Neural crest cell (in vitro differentiated cells): ENCODE measurements at places on chromosomes 13 and 19. TPM values are rescaled to one million over a fixed set of nuclear protein-coding genes. Genes with fewer than 3 reads are reported as not detected.

Gene OR7C1
- not detected in 2 replicates for total RNA-seq

DNA sequence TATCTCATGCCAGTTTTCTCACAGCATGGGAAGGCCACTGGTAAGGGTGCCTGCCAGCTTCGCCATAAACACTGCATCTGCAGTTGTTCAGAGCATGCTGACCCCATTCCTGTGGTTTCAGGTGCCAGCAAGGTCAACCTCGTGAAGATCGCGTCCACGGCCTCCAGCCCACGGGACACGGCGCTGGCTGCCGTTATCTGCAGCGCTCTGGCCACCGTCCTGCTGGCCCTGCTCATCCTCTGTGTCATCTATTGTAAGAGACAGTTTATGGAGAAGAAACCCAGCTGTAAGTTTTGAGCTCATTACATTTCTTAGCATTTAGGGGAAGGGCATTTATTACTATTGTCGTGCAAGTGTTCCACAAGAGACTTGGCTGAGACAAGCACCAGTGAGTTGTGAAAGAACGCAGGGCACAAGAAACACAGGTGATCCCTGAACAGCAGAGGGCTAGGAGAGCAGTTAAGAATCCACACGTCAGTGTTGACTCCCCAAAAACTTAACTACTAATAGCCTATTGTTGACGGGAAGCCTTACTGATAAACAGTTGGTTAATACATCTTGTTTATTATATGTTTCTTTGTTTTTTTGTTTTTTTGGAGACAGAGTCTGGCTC lies 88.8 kb downstream of the TNFRSF19 start:
- no peak overlapping the region for H3K27ac ChIP-seq
- DNase-seq: no peak
- peaks cover 43% of the 10 kb centered on the region for H3K36me3 ChIP-seq

GRCh38 chr19:17470068-17470841 lies at the start of gene SLC27A1:
SLC27A1 (plus strand) TSS chr19:17470524; CDS start chr19:17470541, 17 bp downstream.
- DNase-seq: peak; percentile 99
- peaks cover 30% of the 10 kb centered on the region for H3K4me1 ChIP-seq
- H3K36me3 ChIP-seq: no peaks in the 10 kb centered on the region
- peak within 1 kb of the TSS; percentile 44 for H3K27ac ChIP-seq
- H3K4me3 ChIP-seq: peak within 1 kb of the TSS; percentile 98
- H3K27me3 ChIP-seq: peaks cover 12% of the 10 kb centered on the region

- no peak for DNase-seq
- H3K4me3 ChIP-seq: peak overlapping the region; percentile 57
- peaks cover 6% of the 10 kb centered on the region for H3K36me3 ChIP-seq
Measured at GRCh38 chr19:2791876-2792275, 6.6 kb downstream of the THOP1 start.

GRCh38 chr19:17868669-17869068 lies 3.1 kb upstream of the SLC5A5 start:
- H3K27me3 ChIP-seq: peaks cover 77% of the 10 kb centered on the region
- DNase-seq: no peak
- no peak overlapping the region for H3K27ac ChIP-seq
- H3K4me1 ChIP-seq: no peaks in the 10 kb centered on the region
- H3K36me3 ChIP-seq: peaks cover 14% of the 10 kb centered on the region

- no peak for DNase-seq
- H3K4me1 ChIP-seq: peaks cover 49% of the 10 kb centered on the region
- no peaks in the 10 kb centered on the region for H3K36me3 ChIP-seq
- no peak overlapping the region for H3K4me3 ChIP-seq
- no peaks in the 10 kb centered on the region for H3K27me3 ChIP-seq
- H3K27ac ChIP-seq: no peak overlapping the region
Measured at GRCh38 chr13:30800107-30800506, 64.8 kb downstream of the ALOX5AP start.

DNA sequence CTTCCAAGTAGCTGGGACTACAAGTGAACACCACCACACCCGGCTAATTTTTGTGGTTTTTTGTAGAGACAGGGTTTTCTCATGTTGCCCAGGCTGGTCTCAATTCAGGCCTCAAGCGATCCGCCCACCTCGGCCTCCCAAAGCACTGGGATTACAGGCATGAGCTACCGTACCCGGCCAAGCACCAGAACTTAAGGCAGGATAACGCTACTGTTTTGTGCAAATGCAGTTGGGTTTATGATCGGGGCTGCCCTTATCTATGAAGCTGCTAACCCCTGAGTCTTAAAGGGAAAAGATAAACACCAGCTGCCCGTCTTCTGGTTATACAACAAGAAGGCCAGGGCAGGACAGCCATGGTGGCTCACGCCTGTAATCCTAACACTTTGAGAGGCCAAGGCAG lies 12.6 kb upstream of the TM6SF2 start:
- no peak for DNase-seq
- H3K27me3 ChIP-seq: no peaks in the 10 kb centered on the region
- H3K4me3 ChIP-seq: no peak overlapping the region
- H3K36me3 ChIP-seq: peaks cover 17% of the 10 kb centered on the region
- no peak overlapping the region for H3K27ac ChIP-seq
